ENCODE measurements at places on chromosomes 12 and 14.

- DNase-seq: no peak
Measured at GRCh38 chr12:43824207-43824775, 11.6 kb upstream of the TMEM117 start.

DNA sequence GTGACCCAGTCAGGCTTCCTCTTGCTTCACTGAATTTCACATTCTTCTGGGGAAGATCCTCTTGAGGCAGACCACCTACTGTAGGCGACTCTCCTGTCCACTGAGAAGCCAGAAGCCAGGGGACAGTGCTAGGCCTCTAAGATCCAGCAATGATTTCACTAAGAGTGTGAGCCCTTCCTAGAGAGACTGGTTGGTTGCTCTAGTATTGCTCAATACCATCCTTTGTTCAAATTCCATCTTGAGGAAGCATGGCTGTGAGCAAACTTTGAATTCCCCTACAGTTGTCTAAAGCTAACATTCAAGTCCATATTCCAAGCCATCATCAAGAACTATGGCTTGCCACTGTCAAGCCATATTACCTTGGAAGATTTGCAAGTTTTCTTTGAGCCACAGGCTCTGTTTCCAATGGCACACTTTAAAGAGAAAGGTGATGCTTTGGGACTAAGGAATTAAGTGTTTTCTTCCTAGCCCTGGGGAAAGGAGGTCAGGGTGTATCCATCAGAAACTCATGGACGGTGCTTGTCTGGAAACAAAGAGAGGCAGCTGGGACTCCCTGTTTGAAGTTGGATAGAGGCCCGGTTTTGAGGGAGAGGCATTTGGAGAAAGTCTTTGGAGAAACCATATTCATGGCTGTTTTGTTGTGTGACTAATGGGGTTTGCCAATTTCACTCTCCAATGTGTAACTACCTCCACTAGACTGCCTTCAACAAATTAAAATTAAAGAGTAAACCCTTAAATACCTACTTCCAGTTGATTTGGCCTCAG is 1217.9 kb downstream of the VRK1 start:
- DNase-seq: no peak

DNA sequence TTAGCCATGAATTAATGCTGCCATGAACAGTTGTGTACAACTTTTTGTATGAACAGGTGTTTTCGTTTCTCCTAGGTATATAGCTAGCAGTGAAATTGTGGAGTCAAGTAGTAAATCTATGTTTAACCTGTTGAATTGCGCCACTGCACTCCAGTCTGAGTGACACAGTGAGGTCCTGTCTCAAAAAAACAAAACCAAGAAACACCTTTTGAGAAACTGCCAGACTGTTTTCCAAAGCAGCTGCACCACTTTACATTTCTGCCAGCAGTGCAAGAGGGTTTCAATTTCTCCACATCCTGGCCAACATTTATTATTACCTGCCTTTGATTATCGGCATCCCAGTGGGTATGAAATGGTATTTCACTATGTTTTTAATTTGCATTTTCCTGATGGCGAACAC is 3.3 kb upstream of the PLEKHG3 start:
- DNase-seq: no peak

- DNase-seq: no peak
Measured at GRCh38 chr14:77011245-77011644, 17.3 kb downstream of the IRF2BPL start.

DNA sequence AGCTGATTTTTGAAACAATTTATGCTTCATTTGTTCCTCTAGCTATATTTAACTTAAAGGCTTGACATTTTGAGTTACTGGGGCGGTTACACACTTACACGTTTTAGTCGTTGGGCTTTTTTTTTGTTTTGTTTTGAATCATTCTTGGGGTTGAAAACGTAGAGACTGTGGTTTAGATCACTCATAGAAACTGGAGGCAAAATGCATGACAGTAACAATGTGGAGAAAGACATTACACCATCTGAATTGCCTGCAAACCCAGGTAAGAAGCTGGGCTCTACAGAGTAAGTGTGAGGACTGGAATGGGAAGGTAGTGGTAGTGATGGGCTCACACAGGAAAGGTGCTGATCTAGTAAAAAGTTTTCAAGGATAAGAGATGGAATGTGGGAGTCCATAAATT is at the start of gene CLEC2D:
CLEC2D (plus strand) TSS at position 180 of the 400 bp plus-strand sequence; CDS start at position 202, 22 bp downstream.
- peak; percentile 31 for DNase-seq

DNA sequence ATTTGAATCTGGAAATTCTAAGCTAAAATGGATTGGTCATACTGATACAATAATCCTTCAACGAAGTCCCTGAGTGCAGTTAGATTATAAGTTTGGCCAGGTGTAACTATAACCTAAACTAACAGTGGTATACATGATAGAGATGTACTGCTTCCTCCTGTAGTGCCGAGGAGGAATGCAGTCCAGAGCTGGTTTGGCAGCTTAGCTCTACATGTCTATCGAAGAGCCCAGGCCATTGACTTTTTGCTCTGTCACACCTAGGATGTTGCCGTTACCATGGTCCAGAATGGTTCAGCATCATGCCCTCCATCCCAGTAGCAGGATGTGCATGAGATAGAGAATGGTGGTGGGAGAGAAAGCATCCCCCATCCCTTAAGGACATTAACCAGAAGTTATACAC is 318.1 kb downstream of the ZFP36L1 start:
- no peak for DNase-seq

DNA sequence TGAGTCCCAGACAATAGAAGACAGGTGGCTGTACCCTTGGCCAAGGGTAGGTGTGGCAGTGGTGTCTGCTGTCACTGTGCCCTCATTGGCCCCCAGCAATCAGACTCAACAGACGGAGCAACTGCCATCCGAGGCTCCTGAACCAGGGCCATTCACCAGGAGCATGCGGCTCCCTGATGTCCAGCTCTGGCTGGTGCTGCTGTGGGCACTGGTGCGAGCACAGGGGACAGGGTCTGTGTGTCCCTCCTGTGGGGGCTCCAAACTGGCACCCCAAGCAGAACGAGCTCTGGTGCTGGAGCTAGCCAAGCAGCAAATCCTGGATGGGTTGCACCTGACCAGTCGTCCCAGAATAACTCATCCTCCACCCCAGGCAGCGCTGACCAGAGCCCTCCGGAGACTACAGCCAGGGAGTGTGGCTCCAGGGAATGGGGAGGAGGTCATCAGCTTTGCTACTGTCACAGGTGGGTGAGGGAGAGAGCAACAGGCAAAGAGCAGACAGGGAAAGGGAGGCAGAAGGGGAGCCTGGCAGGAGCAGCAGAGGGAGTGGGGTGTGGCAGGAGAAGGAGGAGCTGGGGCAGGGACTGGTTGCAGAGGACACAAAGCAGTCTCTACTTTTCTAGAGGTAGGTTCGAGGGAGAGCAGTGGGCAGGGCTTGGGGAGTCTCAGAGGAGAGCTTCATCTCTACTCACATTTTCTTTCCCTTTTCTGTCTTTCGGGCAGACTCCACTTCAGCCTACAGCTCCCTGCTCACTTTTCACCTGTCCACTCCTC is 452 bp downstream of the INHBE start:
- no peak for DNase-seq

DNA sequence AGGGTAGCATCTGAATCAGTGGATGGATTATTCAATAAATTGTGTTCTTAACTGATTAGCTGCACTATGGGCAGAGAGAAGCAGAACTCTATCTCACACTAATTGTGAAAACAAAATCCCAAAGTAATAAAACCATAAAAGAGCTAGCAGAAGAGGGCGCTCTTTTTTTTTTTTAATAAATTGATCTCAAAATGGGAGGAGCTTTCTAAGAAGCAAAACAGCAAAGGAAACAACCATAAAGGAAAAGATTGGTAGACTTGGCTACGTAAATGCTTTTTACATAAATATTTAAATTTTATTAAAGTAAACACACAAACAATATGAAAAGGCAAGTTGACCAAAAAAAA is 1.5 kb upstream of the TM7SF3 start:
- no peak for DNase-seq

All from activated CD8-positive, alpha-beta memory T cell treated with anti-CD3 and anti-CD28 coated beads, Interleukin-2, amount 50 U/mL, for 4 hours (primary cell).